Breast epithelium (tissue), 4 donors: ENCODE measurements at places on chromosomes 13 and 19. TPM values are rescaled to one million over a fixed set of nuclear protein-coding genes. Genes with fewer than 3 reads are reported as not detected.

The MAP4K1 gene
- total RNA-seq: 2.5 TPM

The ERICH4 gene
- total RNA-seq: not detected

The IL17D gene
- 6.7 TPM for total RNA-seq

The ZNF486 gene
- 14.1 TPM for total RNA-seq

The ONECUT3 gene
- total RNA-seq: not detected

The COX7A1 gene
- 69.3 TPM for total RNA-seq

The ZNF880 gene
- total RNA-seq: 18.6 TPM

The ZFP82 gene
- 3.4 TPM for total RNA-seq

The COX6B2 gene
- 1.3 TPM for total RNA-seq

DNA sequence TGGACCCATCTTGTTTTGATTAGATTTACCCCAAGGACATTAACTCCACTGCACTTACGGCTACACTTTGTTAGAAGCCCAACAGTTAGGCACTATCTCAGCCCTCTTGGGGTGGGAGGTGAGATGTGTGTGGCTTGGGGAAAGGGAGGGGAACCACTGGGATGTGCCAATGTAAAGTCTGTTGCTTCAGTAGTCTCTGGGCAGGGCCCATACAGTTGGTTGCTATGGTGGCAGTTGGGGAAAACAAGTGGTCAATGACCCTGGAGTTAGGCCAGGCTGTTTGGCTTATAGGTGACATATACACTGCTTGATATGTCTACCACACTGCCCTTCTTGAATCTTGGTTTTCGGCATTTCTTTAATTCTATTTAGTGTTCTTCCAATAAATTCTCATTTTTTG is 8.9 kb upstream of the RB1 start:
- H3K4me3 ChIP-seq: no peak overlapping the region
- DNase-seq: no peak
- no peak overlapping the region for H3K27ac ChIP-seq
- H3K27me3 ChIP-seq: no peaks in the 10 kb centered on the region

DNA sequence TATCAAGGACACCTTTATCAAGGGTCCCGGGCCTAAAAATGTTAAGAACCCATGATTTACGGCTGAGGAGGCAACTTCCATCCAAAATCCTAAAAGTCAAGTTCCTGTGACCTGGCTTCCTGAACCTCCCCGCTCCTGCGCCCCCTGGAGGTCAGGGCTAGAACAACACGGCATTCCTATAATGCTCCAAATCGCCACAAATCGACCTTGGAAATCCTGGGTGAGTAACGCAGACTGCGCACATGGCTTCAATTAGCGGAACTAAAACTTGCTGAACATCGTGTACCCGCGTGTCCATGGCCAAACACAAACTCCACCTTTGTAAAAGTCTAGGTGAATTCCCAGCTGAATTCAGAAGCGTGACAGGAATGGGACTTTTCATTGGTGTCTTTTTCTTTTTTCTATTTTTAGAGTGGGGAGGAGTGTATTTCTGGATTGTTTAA is 4.3 kb upstream of the C5AR1 start:
- H3K4me3 ChIP-seq: peak overlapping the region; percentile 16
- no peak for DNase-seq
- H3K27ac ChIP-seq: no peak overlapping the region
- H3K4me1 ChIP-seq: no peaks in the 10 kb centered on the region
- no peaks in the 10 kb centered on the region for H3K36me3 ChIP-seq
- H3K27me3 ChIP-seq: no peaks in the 10 kb centered on the region

GRCh38 chr13:27264648-27265047 is 6.0 kb upstream of the RASL11A start:
- no peaks in the 10 kb centered on the region for H3K27me3 ChIP-seq
- H3K4me1 ChIP-seq: no peaks in the 10 kb centered on the region
- H3K4me3 ChIP-seq: no peak overlapping the region
- DNase-seq: no peak
- H3K36me3 ChIP-seq: no peaks in the 10 kb centered on the region

GRCh38 chr13:100610391-100611347 is 22.1 kb upstream of the GGACT start:
- H3K4me3 ChIP-seq: no peak overlapping the region
- no peaks in the 10 kb centered on the region for H3K36me3 ChIP-seq
- H3K27me3 ChIP-seq: no peaks in the 10 kb centered on the region
- H3K27ac ChIP-seq: no peak overlapping the region

- H3K27me3 ChIP-seq: no peaks in the 10 kb centered on the region
- H3K4me3 ChIP-seq: no peak overlapping the region
- DNase-seq: no peak
- H3K36me3 ChIP-seq: no peaks in the 10 kb centered on the region
- H3K4me1 ChIP-seq: no peaks in the 10 kb centered on the region
- peak overlapping the region; percentile 5 for H3K27ac ChIP-seq
Observed at GRCh38 chr13:50200569-50200968, 185.3 kb downstream of the KCNRG start.

DNA sequence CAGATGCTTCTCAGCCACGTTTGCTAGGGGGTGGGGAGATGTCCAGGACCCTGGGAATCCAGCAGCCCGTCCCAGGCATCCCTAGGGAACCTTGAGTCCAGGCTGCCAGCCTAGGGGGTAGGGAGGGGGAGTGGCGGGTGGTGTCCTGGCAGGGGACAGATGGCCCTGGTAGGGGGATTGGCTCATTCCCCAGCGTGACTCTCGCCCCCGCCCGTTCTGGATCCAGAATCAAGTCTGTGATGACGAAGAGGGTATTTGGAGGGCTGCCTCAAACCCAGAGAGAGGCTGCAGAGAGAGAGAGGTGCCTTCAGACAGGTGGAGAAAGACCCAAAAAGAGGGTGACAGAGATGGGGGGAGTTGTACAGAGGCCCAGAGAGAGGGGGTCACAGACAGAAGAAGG is 4.1 kb downstream of the SLC17A7 start:
- no peak overlapping the region for H3K4me3 ChIP-seq
- H3K36me3 ChIP-seq: no peaks in the 10 kb centered on the region
- H3K4me1 ChIP-seq: no peaks in the 10 kb centered on the region
- no peak overlapping the region for H3K27ac ChIP-seq
- H3K27me3 ChIP-seq: no peaks in the 10 kb centered on the region
- no peak for DNase-seq

DNA sequence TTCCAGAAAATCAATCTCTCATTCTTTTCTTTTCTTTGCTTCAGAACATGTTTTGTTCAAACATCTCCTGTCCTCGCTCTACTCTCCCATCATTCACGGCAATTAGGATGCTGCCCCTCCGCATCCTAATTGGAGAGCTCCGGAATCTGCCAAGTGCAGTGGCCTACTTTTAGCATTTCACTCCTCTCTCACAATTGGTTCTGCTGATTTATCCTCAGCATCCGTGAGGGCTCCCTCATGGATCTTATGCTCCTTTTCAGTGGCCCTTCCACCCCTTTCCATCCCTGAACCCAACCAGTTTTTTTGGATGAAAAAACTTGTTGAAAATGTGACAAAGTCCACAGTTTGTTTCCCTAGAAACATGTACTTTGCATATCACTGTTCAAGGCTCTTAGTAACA is 22.4 kb downstream of the AMER2 start:
- H3K36me3 ChIP-seq: no peaks in the 10 kb centered on the region
- no peak for DNase-seq

DNA sequence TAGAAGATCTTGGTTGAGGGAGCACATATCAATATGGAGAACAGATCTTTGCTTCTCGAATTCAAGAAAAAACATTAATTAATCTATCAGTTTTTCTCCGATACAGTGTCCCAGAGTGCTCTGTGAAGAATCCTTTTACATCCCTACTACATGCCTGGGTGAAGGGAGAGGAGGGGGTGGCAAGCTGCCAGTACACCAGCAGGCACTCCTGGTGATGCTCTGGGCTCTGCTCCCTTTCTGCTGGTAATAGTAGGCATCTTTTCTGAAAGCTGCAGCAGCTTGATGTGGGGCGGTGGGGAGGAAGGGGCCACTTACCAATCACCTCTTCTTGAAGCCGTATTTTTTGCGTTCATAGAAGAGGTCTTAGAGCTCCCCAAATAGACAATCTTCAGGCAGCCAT is 30.7 kb downstream of the PBX4 start:
- H3K36me3 ChIP-seq: no peaks in the 10 kb centered on the region
- H3K27ac ChIP-seq: no peak overlapping the region
- no peaks in the 10 kb centered on the region for H3K27me3 ChIP-seq
- DNase-seq: no peak
- no peak overlapping the region for H3K4me3 ChIP-seq

- H3K36me3 ChIP-seq: no peaks in the 10 kb centered on the region
- H3K27ac ChIP-seq: no peak overlapping the region
- no peak overlapping the region for H3K4me3 ChIP-seq
- DNase-seq: no peak
- no peaks in the 10 kb centered on the region for H3K27me3 ChIP-seq
- H3K4me1 ChIP-seq: no peaks in the 10 kb centered on the region
Observed at GRCh38 chr19:29893606-29894284, 48.3 kb upstream of the URI1 start.

- DNase-seq: no peak
- H3K27ac ChIP-seq: peak overlapping the region; percentile 98
- no peaks in the 10 kb centered on the region for H3K27me3 ChIP-seq
- H3K4me1 ChIP-seq: peaks cover 17% of the 10 kb centered on the region
- no peaks in the 10 kb centered on the region for H3K36me3 ChIP-seq
Observed at GRCh38 chr19:12788042-12788681, 3.1 kb upstream of the JUNB start.

GRCh38 chr19:17737690-17738153 is 13.6 kb upstream of the FCHO1 start:
- peaks cover 8% of the 10 kb centered on the region for H3K36me3 ChIP-seq
- no peaks in the 10 kb centered on the region for H3K4me1 ChIP-seq
- no peak overlapping the region for H3K27ac ChIP-seq
- H3K27me3 ChIP-seq: no peaks in the 10 kb centered on the region
- DNase-seq: no peak

GRCh38 chr19:1847684-1848398 is 442 bp downstream of the REXO1 start:
- peak overlapping the region; percentile 99 for H3K4me3 ChIP-seq
- peak overlapping the region; percentile 99 for H3K27ac ChIP-seq
- H3K4me1 ChIP-seq: peaks cover 25% of the 10 kb centered on the region
- H3K36me3 ChIP-seq: no peaks in the 10 kb centered on the region

DNA sequence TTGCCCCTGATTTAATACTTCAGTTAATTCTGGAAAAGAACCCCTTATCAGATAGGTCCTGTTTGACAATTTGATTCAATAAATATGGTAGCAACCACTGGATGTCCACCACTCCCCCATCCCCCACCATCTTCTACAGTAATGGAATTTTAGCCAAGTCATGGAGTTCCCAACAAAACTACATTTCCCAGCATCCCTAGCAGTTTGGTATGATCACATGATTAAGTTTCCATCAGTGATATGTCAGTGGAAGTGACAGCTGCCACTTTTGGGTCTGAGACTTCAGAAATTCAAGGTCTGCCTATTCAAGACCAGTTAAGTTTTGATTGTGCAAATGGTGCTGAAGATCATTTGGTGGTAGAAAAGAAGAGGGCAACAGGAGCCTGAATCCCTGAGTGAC is 85.5 kb downstream of the CACNA1A start:
- H3K4me3 ChIP-seq: no peak overlapping the region
- no peaks in the 10 kb centered on the region for H3K27me3 ChIP-seq
- no peak for DNase-seq
- no peak overlapping the region for H3K27ac ChIP-seq

DNA sequence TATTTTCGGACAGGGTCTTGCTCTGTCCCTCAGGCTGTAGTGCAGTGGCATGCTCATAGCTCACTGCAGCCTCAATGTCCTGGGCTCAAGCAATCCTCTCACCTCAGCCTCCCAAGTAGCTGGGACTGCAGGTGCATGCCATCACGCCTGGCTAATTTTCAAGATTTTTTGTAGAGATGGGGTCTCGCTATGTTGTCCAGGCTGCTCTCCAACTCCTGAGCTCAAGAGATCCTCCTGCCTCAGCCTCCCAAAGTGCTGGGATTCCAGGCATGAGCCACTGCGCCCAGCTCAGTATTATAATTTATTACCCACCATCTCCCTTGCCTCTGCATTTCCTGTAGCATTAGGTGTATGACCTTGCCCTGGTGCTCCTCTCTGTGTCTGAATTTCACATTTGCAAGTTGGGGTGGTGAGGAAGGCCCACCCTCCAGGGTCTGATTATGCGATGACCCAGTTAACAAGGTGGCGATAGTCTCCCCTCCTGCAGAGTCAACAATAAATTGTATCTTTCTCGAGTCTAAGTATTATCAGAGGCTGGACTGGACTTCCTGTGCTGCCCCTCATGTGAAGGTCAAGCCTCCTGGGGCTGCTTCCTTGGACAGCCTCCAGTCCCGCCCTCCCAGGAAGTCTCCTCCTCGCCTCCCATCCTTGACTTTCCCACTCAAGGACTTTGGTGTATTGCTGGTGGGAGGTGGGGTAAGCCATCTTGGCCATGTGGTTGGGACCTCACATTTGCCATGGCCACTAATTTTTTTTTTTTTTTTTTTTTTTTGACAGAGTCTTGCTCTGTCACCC is 1.5 kb upstream of the TUBB4A start:
- H3K27ac ChIP-seq: no peak overlapping the region
- no peaks in the 10 kb centered on the region for H3K36me3 ChIP-seq
- DNase-seq: no peak
- peaks cover 6% of the 10 kb centered on the region for H3K4me1 ChIP-seq

DNA sequence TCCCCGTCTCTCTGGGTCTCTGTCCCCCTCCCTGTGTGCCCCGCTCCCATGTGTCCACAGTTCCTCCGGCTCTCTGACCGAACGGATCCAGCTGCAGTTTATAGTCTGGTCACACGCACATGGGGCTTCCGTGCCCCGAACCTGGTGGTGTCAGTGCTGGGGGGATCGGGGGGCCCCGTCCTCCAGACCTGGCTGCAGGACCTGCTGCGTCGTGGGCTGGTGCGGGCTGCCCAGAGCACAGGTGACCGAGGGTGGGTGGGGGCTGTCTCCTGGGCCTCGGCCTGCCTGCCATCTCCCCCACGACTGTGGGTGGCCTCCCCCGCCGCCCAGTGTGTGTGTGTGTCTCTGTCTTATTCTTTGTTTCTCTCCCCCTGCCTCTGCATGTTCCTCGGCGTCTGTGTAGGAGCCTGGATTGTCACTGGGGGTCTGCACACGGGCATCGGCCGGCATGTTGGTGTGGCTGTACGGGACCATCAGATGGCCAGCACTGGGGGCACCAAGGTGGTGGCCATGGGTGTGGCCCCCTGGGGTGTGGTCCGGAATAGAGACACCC is 10.3 kb downstream of the TRPM4 start:
- DNase-seq: no peak
- no peak overlapping the region for H3K27ac ChIP-seq
- H3K4me1 ChIP-seq: peaks cover 6% of the 10 kb centered on the region
- no peaks in the 10 kb centered on the region for H3K36me3 ChIP-seq
- no peaks in the 10 kb centered on the region for H3K27me3 ChIP-seq

DNA sequence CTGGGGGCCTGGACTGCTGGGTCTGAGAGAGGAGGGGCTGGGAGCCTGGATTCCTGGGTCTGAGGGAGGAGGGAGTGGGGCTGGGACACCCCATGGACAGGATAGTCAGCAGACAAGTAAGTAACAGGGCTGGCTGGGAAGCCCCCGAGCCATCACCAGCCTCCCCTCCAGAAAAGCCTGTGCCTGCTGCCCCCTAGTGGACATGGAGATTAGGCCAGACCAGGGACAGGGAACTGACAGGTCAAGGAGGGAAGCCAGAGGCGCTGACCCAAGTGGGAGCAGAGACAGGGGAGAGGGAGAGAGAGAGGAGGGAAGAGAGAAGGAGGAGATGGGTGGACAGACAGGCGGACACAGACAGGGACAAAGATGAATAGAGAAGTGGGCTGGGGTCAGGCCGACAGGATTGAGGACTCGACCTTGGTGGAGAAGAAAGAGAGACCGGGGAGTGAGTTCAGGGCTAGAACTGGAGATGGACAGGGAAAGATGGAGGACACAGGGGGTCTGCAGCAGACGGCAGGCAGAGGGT is 6.7 kb upstream of the ERFL start:
- H3K36me3 ChIP-seq: no peaks in the 10 kb centered on the region
- DNase-seq: peak; percentile 68
- no peaks in the 10 kb centered on the region for H3K4me1 ChIP-seq
- no peak overlapping the region for H3K27ac ChIP-seq
